ENCODE measurements at places on chromosomes 16 and 17. TPM values are rescaled to one million over a fixed set of nuclear protein-coding genes. Genes with fewer than 3 reads are reported as not detected.

The GAS2L2 gene
- not detected for total RNA-seq

The TEX14 gene
- total RNA-seq, result not detected

The ADGRG3 gene
- total RNA-seq, result 0.75 TPM

The SLC16A3 gene
- 19.5 TPM for total RNA-seq

The DPEP3 gene
- total RNA-seq, result not detected

The SPHK1 gene
- 16.8 TPM for total RNA-seq

The CFAP52 gene
- total RNA-seq, result not detected

The LRRC37A gene
- 0.33 TPM for total RNA-seq

The WNK4 gene
- total RNA-seq, result 0.08 TPM

The DRC3 gene
- total RNA-seq, result 1.7 TPM
